NCI-H2081 treated with DMSO at 0.1 percent for 48 hours (cell line): ENCODE measurements at places on chromosomes 3 and 15.

DNA sequence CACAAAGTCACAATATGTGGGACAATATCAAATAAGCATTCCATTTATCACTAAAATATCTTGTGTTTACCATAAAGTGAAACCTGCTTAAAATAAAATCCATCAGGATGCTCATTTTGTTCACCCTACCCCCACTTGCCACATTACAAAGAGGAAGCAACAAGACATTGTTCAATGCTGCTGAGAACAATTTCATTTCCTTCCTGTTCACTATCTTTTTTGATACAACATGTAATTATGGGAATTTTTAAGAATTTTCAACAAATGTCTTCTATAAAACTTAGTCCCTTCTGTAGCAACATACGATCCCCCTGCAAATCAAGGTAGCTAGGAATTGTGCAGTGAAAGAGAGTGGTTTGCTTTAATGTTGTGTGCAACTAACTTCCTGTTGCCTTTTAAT is 34.9 kb upstream of the GPR160 start:
- DNase-seq = no peak

DNA sequence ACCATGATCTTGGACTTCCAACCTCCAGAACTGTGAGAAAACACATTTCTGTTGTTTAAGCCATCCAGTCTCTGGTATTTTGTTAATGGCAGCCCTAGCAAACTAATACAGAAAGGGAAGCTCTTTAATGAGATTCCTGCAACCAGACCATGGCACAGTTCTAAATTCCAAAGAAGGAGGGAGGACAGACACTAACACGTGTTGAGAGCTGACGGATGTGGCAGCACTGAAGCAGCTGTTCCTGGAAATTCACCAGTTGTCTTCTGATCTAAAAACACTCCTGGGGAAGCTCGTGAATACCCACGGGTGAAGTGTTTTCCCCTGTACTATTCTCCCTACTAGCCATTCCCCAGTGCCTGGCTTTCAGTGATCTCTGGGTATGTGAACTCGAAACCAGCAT is 56.7 kb downstream of the RPL22L1 start:
- no peak for DNase-seq

DNA sequence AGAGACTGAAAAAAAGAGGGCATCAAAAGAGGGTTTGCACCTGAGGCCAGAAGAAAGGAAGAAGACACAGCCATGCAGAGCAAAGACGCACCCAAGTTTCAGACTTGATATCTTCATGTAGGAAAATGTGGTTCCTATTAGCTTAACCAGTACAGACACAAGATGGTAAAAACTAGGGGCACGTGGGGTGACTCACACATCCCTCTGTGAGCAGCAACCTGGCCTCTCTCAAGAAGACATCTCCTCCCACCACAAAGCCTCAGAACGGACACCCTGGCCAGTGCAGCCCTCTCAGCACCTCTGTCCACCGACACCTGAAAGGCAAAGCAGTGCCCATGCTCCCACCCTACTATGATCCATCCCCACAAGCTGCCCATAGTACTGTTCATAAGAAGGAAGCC is 33.3 kb downstream of the GLB1 start:
- no peak for DNase-seq

DNA sequence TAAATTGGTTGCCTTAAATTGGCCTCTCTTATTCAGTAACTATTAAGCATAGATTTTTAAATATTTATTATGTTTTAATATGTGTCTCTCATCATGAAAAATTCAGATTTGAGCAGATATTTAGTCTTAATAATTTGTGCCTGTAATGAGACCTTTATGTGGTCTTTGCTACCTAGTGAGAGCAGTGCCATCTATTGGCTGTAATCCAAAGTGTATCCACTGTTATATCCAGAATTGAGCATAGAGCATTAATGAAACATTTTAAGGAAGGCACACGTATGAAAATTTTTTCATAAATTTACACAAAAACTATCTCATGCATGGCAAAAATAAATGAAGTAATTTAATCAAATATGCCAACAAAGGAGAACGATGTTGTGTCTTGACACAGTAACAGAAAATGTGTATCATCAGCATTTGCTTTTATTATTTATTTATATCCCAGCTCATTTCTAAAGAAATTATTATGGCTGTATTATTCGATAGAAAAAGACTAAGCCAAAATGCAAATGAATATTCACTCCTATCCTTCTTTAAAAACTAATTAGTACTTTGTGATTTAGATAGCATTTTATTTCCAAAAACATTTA is 203.5 kb downstream of the RSRC1 start:
- peak; percentile 34 for DNase-seq

DNA sequence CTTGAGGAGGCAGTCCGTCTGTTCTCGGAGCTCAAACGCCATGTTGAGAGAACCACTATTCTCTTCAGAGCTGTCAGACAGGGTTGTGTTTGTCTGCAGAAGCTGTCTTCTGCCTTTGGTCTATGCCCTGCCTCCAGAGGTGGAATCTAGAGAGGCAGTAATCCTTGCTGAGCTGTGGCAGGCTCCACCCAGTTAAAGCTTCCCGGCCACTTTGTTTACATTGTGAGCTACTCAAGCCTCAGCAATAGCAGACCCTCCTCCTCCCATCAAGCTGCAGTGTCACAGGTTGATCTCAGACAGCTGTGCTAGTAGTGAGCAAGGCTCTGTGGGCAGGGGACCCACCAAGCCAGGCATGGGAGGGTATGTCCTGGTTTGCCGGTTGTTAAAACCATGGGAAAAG is 8.9 kb downstream of the OR5AC2 start:
- no peak for DNase-seq

DNA sequence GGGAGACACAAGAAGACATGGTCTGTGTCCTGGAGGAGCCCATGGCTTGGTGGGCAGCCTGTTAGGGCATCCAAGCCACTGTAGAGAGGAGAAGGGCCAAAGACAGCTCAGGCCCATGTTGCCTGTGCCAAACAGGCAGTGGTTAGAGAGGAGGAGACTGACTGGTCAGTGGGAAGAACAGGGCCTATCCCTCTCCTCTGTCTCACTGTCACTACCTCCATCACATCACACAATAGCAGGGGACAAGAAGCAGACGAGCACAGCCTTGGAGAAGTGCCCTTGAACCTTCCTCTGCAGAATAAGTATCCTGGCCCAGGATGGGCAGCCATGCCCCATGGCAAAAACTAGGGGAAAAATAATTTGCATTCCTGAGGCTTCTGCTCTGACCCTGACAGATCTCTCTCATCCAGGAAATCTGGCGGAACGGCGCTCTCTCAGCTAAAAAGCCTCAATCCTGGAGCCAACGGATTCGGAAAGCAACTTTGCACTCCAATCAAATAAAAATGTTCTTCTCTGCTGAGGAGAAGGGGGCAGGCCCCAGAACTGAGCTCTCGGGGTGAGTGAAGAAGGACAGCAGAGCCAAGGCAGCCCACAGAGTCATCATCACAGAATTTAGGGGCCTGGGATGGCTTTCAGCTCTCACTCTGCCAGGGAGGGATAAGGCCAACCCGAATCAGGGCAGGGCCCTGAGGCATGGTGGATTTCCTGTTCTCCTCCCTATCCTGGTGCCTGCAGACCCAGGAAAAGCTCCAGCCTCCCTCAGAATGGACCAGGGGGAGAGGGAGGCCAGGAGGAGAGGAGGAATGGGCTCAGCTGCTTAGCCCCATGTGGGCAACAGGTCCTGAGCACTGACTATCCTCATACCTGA is 1.6 kb downstream of the SHF start:
- DNase-seq = no peak
